ENCODE measurements at places on chromosomes 3 and 15.

- DNase-seq, result no peak
Measured at GRCh38 chr3:72582211-72582878, 265.9 kb downstream of the SHQ1 start.

GRCh38 chr3:59191651-59192050 lies 141.8 kb upstream of the CFAP20DC start:
- DNase-seq, result no peak

GRCh38 chr3:177478170-177478867 lies 281.0 kb upstream of the TBL1XR1 start:
- DNase-seq, result no peak

GRCh38 chr3:16346413-16347081 lies 81.5 kb downstream of the OXNAD1 start:
- no peak for DNase-seq

GRCh38 chr3:89098964-89099585 lies 8.3 kb upstream of the EPHA3 start:
- peak; percentile 8 for DNase-seq

GRCh38 chr15:79315623-79316328 lies 4.9 kb downstream of the TMED3 start:
- DNase-seq, result no peak

DNA sequence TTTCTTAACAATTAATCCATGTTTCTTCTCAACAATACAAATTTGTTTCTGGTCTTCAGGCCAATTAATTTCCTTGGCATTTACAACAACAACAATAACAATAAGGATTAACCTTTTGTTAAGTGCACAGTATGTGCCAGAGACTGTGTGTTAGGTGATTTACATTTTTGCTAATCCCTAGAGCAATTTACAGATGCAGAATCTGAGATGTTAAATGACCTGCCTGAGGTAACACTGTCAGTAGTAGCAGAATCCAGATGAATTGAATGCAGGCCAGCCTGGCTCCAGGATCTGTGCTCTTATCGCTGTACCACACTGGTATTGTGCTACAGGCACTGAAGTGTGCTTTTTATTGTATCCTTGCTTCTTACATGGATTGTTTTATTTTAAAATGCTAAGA lies 122.2 kb downstream of the MEIS2 start:
- DNase-seq, result no peak

GRCh38 chr3:52088445-52089367 lies 32.3 kb upstream of the DUSP7 start:
- no peak for DNase-seq

GRCh38 chr3:45950686-45951600 lies 7.7 kb downstream of the CXCR6 start:
- DNase-seq, result peak; percentile 29

DNA sequence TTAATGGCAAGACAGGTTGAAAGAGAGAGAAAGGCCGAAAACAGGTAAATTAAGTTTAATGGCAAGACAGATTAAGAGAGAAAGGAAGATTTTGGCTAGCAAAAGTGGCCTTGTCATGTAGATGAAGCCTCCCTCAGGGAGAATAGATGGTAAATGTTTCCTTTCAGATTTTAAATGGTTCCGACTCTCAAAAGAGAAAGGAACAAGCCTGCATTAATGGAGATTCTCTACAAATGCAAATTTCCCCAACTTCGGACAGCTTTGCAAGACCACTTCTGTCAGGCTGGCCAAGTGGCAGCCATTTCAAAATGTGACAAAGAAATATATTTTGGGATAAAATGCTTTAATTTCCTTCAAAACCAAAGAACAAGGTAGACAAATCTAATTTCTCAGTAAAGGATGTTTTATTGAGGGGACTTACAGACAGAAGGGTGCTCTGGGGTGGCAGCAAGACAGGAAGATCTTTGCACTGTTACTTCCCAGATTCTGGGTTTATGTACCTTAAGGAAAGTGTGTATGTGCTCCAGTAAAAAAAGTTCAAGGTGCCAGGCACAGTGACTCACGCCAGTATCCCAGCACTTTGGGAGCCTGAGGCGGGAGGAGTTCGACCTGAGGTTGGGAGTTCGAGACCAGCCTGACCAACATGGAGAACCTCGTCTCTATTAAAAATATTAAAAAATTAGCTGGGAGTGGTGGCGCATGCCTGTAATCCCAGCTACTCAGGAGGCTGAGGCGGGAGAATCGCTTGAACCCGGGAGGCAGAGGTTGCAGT lies 626.3 kb upstream of the NAALADL2 start:
- no peak for DNase-seq

DNA sequence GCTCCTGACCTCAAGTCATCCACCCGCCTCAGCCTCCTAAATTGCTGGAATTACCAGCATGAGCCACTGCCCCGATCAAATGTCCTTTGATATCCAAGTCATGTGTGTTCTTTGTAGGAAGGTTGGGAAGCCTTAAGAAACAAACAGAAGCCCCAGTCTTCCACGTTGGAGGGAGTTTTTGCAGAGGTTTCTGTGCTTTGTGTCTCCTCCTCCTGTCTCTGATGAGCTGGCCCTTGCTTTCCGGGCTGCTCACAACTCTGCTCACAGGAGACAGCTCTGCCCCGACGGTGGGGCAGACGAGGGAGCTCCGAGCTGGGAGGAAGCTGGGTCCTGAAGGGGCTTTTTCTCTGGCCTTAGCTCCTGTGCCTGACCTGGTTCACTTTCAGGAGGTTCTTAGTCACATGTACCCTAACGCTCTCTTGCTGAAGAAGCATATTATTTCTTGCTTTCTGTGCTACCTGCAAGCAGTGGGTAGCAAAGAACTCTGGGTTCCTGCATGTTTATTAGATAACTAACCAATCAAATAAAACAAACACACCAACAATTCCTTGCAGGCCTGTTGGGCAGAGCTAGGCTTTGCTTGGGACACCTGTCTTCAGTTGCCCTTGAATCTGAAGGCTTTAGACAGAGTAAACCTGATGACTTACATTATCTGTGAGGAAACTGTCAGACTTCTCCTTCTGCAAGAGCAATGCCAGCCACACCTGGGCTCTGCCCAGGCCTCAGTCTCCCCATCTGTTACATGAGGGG lies 52.6 kb upstream of the SMAD6 start:
- no peak for DNase-seq

GRCh38 chr3:142244056-142244455 lies 18.7 kb upstream of the GK5 start:
- DNase-seq, result no peak

DNA sequence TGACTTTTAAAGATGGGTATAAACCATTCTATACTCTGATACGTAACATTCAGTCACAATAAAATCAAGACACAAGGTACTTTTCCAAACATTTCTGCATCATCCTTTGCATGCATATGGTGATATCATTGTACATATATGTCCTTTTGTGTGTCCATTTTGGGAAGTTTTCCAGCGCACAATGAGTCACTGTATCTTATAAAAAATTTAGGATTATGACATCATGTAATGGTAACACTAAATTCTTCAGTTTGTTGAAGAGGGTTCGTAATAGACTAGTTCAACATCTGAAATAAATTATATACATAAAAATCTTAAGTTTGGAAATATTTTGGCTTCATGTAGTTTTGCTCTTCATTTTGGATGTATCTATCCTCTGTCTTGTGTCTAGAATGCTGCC lies 480.9 kb downstream of the ROBO1 start:
- no peak for DNase-seq

DNA sequence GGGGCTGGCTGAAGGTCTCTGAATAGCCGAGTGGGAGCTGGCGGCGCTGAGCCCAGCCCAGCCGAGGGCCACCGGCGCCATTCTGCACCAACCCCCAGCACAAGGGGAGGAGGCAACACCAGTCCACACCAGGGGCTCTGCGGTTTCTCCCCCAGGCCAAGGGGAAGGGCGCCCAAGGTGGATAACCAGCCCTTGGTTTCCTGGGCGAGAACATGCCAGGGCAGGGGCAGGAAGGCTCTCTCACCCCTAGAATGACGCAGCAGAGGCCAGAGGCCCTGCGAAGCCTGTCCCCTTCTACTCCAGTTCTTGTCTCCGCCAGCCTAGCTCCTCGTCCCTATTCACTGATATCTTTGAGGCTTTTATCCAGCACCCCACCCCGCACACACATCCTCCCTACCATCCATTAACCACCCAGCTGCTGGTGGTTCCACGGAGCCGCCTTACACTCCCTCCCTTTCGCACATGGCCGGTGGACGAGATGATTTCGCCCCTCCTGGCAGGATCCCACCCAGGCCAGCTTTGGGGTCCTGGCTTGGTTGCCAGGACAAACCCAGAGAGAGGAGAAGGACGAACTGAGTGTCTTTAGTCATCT lies 1.3 kb downstream of the RBPMS2 start:
- no peak for DNase-seq

DNA sequence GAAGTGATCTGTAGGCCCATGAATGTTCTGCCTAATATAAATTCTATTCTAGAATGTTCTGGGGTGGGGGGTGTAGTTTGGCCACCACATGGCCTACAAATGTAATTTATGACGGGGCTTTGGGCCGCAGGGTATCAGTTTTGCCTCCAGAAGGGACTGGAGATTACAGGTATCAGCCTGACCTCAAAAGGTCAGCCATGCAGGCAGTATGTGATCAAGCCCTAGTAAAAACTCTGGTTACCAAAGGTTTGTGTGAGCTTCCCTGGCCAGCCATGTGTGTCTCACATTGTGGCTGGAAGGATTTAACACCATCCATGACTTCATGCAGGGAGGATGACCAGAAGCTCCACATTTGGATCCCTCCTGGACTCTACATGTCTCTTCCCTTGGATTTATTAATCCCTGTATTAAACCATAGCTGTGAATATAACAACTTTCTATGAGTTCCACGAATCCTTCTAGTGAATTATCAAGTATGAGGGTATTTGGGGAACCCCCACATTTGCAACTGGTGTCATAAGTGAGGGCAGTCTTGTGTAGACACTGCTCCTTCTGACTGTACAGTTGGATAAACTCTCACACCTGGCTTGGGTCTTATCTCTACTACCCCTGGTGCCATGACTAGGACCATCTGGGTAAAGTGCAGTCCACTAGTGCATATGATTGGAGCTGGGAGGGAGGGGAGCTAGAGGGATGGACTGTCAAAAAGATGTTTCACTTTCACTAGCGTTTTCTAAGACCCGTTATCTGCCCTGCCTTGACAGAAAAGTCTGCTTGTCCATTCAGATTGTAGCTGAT lies 50.0 kb upstream of the RFX7 start:
- no peak for DNase-seq

- DNase-seq, result no peak
Measured at GRCh38 chr3:117322866-117323265, 613.3 kb downstream of the TUSC7 start.

DNA sequence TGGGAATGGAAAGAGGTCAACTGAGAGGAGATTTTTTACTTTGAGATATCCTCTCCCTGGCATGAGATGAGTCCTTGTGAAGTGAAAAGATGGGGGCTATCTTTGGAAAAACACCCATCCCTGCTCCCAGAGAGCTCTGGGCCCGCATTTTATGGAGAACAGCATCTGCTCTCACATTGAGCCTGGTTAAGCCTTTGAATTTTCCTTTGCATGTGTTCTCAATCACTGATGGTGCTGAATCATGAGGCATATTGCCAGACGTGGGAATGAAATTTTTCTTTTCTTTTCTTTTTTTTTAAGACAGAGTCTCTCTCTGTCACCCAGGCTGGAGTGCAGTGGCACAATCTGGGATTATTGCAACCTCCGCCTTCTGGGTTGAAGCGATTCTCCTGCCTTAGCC lies 24.4 kb downstream of the TMEM45A start:
- no peak for DNase-seq

DNA sequence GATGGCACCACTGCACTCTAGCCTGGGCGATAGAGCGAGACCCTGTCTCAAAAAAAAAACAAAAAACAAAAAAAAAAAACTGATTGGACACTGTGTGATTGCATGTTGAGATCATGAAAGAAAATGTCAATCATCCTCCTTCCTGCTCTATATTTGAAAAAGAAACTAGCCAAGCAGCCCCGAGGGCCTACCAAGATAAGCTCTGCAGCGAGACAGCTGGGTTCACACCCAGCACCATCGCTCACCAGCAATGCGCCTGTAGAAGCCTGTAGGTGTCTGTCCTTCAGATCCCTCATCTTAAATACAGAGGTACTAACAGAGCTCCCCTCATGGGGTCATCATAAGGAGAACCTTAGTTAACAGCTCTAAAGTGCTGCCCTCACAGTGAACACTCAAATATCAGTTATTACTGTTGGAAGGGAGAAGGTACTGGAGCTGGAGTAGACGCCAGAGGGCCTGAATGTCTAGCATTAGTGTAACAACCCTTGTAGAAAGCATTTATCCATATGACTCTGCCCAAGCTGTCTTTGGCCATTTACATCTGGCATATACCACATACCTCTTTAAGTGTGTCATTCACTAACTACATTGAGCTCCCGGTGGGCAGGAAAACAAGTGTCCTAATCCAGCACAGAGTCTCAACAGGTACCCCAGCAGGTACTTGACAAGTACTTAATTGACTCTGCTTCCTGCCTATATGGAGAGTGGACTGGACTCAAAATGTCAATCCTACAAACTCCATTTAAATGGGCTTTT lies 22.9 kb downstream of the MYLK start:
- DNase-seq, result no peak

- no peak for DNase-seq
Measured at GRCh38 chr3:172951511-172951910, 189.5 kb downstream of the SPATA16 start.

GRCh38 chr3:122031123-122031468 lies 9.0 kb upstream of the ILDR1 start:
- no peak for DNase-seq

GRCh38 chr3:154898443-154898842 lies 181.7 kb upstream of the MME start:
- DNase-seq, result no peak

DNA sequence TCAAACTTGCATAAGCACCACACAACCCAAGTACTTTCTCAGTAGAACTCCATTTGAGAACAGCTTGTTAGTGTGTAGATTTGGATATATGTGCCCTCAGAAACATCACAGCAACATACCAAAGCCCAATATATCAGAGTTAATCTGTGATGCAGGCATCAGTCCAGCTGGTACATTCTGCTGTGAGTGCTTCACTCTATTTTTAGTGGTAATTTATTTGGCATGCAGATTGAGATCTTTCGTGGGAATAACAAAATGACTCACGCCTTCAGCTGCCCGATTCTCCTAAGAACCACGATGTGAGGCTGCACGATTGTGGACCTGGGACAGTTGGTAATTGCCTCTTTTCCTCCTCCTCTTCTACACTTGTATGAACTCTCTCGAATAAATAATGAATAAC lies 730.7 kb downstream of the SQOR start:
- DNase-seq, result no peak

GRCh38 chr15:50151476-50151875 lies 30.5 kb upstream of the SLC27A2 start:
- no peak for DNase-seq
